ENCODE measurements at places on chromosomes 4 and X.

GRCh38 chrX:53288189-53288588 is 6.8 kb upstream of the IQSEC2 start:
- DNase-seq, result no peak

DNA sequence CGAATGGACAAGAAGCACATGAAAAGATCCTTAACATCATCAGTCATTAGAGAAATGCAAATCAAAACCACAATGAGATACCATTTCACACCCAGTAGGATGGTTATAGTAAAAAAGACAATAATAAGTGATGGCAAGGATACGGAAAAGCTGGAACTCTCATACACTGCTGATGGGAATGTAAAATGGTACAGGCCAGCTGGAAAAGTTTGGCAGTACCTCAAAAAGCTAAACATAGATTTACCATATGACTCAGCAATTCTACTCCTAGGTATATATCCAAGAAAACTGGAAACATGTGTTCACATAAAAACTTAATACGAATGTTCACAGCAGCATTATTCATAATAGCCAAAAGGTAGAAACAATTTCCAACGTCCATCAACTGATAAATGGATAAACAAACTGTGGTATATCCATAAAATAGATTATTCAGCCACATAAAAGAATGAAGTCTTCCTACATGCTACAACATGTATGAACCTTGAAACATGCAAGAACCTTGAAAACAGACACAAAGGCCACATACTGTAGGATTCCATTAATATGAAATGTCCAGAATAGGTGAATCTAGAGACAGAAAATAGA is 11.9 kb downstream of the RPS6KA3 start:
- no peak for DNase-seq

GRCh38 chr4:183342541-183343533 is 20.6 kb upstream of the CLDN24 start:
- DNase-seq, result no peak

GRCh38 chr4:137509855-137510282 is 22.4 kb downstream of the PCDH18 start:
- no peak for DNase-seq

GRCh38 chrX:106707771-106708454 is 18.6 kb upstream of the RNF128 start:
- DNase-seq, result no peak

DNA sequence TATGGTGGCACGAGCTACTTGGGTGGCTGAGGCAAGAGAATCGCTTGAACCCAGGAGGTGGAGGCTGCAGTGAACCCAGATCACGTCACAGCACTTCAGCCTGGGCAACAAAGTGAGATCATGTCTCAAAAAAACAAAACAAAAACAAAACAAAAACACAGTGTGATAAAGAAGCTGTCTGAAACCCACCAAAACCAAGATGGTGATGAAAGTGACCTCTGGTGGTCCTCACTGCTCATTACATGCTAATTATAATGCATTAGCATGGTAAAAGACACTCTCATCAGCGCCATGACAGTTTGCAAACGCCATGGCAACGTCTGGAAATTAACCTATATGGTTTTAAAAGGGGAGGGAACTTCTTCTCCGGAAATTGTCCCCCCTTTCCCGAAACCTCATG is 29.4 kb upstream of the OPHN1 start:
- no peak for DNase-seq

- DNase-seq, result no peak
Measured at GRCh38 chr4:7598939-7599790, 164.4 kb upstream of the PSAPL1 start.

DNA sequence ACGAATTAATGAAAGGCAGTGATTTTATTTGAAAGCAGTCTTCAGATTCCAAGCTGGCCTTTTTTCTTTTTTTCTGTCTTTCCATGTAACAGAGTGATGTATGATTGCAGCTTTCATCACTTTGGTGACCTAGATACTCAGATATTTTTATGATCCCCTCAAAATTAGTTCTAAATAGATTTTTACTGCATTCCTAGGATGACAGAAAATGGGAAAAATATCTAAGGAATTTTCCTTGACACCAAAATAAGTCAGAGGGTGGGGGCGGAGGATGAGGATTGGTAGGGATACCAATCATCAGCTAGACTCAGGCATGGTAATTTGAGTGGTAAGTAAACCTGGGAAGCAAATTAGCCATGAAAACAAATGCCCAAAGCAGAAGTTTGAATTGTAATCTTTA is 11.9 kb upstream of the HMGB2 start:
- DNase-seq, result no peak

- no peak for DNase-seq
Measured at GRCh38 chr4:138576684-138577083, 334.5 kb upstream of the SLC7A11 start.

GRCh38 chr4:26544421-26544820 is 39.5 kb upstream of the TBC1D19 start:
- DNase-seq, result no peak

- DNase-seq, result peak; percentile 9
Measured at GRCh38 chrX:104113222-104113965, 1.1 kb downstream of the ZCCHC18 start.

- DNase-seq, result no peak
Measured at GRCh38 chr4:2888886-2889285, 45.2 kb downstream of the ADD1 start.
